ENCODE measurements at places on chromosomes 3 and 15.
A peak's percentile ranks its signal among the peaks of the same experiment; 100 is the strongest.

GRCh38 chr3:141126661-141127343, 75.7 kb downstream of the SPSB4 start:
- no peak for DNase-seq

DNA sequence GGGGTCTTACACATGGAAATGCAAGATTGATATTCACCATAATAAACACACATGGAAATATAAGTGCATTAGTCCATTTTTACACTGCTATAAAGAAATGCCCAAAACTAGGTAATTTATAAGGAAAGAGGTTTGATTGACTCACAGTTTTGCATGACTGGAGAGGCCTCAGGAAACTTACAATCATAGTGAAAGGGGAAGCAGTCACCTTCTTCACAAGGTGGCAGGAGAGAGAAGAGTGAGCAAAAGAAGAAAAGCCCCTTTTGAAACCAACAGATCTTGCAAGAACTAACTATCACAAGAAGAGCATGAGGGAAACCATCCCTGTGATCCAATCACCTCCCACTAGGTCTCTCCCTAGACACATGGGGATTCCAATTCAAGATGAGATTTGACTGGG, 111.7 kb upstream of the TP63 start:
- DNase-seq = no peak

GRCh38 chr3:155661760-155662159, 83.1 kb downstream of the PLCH1 start:
- DNase-seq = no peak

DNA sequence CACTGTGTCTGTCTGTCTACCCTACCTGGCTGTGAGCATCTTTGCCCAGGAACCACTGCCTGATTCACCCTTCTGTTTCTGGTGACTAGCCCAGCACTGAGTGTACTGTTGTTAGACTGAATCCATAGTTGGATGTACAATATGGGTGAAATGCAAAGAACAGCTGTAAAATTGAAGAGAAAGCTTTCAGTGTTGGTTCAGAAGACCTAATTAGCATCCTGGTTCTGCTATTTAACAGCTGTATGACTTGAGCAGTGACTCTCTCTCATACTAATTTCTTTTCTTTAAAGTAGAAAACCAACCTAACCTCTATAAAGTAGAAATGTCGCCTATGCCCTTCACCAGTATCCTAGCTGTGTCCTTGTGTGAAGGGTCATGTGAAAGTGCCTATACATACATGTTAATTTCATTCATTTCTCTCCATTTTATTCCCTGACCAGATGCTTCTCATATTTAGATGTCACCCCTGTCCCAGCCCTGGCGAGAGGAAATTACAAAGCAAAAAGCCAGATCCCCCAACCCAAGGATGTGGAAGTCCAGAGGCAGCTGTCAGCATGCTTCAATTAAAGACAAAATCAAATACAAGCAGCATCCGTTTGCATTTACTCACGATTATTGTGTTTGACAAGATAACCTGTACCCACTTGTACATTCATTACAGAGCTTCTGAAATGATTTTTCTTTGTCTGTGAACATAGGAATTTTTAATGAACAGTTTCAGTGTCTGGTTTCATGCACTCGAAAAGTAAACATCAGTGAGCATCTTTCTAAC, 305.7 kb upstream of the ICE2 start:
- DNase-seq = no peak

- no peak for DNase-seq
These were observed 34.4 kb upstream of the TNFSF10 start for GRCh38 chr3:172557515-172558220.

DNA sequence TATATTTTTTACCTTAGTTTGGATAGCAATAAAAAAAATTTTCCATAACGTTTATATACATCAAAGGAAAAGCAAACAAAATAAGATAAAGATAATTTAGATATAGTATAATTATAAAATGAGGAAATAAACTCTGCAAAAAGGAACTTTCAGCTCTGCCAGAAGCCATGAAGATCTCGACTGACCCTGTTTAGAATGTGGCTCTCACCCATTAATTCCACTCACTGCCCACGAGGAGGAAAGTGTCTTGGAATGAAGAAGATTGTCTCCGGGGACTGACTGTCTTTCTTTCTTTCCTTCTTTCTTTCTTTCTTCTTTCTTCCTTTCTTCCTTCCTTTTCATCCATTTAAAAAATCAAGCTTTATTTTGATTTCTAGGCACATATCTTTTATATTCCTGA, 20.1 kb upstream of the PRR20G start:
- no peak for DNase-seq

DNA sequence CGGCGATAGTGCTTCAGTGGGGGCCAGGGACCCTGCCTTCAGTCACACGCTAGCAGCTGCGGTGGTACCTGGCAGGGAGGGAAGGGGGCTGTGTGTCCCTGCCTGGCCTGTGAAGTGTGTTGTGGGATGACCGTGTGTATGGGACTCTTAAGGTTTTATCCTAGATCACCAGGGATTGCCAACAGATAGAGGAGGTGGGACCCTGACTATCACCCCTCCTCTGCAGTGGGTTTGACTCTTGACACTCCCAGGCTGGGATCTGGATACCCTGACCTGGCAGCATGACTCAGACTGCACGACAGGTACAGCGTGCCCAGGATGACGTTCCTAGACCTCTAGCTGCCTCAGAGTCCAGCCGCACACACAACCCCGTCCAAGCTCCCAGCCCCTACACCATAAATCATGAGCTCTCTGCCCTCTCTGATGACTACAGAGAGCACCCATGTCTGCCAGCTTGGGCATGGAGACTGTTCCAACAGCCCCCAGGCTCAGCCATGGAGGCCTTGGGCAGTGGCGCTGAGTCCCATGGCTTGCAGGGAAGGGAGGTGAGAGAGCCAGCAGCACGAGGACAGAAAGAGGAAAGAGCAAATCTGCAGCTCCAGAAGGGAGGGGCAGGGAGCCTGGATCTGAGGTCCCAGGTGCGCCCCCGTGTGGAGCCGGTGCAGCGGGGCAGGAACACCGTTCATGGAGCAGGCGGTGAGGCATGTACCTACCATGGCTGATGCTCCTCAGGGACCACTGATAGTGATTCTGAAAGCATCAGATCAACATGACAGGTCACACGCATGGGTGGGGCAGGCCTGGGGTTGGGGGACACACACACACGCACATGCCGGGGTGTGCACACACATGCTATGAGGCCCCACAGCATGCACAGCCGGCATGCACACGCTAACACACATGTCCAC, 71.0 kb downstream of the ADAMTS7 start:
- peak; percentile 77 for DNase-seq

DNA sequence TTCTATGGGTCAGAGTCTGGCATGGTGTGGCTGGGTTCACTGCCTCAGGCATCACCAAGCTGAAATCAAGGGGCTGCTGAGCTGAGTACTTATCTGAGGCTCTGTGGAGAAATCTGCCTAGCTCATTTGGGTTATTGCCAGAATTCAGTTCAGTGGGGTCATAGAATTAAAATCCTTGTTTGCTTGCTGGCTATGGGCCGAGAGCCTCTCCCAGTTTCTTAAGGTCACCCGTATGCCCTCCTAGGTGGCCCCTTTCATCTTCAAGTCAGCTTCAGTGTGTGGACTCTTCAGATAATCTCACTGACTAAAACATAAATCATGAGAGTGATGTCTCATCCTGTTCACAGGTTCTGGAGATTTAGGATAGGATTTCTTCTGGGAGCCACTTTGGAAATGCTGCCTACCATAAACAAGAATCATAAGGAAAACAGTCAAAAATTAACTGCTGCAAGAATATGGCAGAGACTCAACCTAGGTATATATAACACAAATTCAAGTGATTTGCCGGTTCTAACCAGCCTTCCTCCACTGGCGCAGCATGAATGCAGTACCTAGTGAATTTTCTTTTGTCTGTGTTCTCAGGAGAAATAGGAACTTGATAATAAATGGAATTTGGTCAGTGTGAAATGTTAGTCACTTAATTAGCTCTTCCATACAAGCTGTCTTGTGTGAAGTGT, 5.3 kb downstream of the CP start:
- DNase-seq = no peak

DNA sequence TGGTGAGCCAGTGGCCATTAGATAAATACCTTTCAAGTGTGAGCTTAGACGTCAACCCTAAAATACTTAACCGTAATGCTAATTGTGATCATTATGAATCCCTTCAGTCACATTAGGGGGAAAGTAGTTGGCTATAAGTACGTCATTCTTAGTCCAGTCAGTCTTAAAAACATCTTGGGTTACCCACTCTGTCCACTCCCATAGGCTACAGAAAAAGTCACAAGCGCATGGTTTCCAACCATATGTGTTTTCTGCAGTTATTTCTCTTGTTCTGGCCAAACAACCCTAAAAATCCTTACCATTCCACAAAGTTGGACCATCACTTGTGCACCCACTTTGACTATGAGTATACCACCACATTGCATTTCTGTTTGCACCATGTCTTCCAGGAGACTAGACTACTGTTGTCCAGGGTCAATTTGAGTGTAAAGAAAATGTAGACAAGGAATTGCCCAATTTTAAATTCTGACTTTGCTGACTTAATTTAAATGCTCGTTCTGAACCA, 3.3 kb downstream of the RPL15 start:
- no peak for DNase-seq

GRCh38 chr3:123576122-123576521, 8.7 kb downstream of the HACD2 start:
- peak; percentile 16 for DNase-seq

DNA sequence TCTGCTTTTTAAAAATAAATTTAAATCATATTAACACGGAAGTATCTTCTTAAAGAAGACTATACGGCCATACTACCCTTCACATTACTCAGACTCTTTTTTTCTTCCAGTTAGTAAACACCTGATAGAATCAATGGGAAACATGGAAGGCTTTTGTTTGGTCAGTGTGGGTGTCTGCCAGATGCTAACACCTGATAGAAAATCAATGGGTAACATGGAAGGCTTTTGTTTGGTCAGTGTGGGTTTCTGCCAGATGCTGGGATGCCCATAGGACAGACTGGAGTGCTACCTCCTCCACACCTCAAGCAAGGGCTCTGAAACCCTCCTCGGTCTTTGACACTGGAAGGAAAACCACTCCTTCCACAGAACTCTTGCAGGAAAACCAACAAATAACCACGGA, 29.2 kb downstream of the HACL1 start:
- no peak for DNase-seq

DNA sequence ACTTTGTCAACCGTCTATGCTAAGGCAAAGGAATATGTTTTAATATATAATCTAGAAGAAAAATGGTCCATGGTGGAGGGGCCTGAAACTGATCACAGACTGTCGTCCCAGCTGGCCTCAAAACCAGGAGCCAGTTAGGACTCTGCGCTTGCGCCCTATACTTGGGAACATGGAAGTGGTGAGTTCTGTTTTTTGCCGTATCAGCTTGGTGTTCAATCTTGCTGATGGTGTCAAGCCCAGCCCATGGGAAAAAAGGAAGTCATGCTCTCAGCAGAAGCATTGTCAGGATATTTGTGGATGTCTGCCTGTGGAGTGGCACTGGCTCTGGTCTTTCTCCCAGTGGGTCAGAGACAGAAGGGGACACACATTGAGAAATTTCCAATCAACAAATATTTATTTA, 342.0 kb upstream of the CTDSPL start:
- DNase-seq = no peak

DNA sequence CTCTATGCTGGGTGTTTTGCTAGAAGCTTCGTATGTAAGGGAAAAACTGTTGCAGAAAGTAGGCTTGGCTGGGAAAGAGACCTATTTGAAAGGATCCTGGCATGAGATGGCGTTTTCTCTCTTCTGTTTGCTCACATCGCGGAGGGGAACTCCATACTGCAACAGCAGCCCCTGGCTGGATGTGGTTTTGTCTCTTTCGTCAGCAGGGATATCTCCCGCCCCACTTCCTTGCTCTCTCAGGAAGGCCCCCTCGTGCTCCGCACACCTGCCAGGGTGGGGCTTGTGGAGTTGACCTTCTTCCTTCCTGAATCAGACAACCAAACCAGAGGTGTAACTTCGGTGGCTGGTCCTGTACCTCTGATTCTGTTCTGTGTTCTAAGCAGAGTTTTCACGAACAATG, 26.4 kb upstream of the MYZAP start:
- DNase-seq = peak; percentile 33

DNA sequence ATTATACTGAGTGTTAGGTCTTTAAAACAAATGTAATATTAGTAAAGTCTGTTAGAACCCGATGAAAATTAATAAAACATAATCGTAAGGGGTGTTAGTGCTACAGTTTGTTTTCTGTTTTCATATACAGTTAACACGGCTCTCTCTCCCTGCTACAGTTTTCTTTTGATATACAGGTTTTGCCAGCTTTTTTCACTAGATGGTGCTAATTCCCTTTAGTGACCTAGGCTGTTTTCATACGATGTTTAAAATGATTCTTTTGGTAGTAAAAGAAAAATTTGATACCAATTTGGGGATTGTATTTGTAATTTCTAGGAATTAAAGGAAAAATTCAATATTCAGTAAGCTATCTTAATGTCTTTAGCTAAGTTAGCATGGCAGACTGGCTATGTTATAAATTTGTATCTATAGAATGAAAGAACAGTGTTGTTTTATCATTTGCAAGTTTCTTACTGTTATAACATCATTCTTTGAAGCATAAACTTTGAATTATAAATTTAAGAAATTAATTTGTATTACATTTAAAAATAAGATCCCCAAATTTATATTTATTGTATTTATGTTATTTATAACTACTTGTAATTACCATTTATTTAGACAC, 11.5 kb downstream of the APH1B start:
- DNase-seq = no peak

- DNase-seq = no peak
These were observed 776.5 kb downstream of the ROBO2 start for GRCh38 chr3:77816366-77816765.

DNA sequence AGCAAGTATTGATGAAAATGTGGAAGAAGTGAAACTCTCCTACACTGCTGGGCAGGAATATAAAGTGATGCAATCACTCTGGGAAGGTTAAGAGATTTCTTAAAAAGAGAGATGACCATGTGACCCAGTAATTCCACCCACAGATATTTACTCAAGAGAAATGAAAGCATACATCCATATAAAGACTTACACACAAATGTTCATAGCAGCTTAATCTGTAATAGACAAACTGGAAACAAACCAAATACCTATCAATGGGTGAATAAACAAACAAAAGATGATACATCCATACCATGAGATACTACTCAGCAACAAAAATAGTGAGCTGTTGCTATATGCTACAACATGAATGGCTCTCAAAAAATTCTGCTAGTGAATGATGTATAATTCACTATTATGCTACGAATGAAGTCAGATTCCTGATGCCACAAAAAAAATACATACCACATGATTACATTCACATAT, 463.3 kb downstream of the MAGI1 start:
- no peak for DNase-seq
